ENCODE measurements at places on chromosomes 2 and 18. TPM values are rescaled to one million over a fixed set of nuclear protein-coding genes. Genes with fewer than 3 reads are reported as not detected.
A peak's percentile ranks its signal among the peaks of the same experiment; 100 is the strongest.

DNA sequence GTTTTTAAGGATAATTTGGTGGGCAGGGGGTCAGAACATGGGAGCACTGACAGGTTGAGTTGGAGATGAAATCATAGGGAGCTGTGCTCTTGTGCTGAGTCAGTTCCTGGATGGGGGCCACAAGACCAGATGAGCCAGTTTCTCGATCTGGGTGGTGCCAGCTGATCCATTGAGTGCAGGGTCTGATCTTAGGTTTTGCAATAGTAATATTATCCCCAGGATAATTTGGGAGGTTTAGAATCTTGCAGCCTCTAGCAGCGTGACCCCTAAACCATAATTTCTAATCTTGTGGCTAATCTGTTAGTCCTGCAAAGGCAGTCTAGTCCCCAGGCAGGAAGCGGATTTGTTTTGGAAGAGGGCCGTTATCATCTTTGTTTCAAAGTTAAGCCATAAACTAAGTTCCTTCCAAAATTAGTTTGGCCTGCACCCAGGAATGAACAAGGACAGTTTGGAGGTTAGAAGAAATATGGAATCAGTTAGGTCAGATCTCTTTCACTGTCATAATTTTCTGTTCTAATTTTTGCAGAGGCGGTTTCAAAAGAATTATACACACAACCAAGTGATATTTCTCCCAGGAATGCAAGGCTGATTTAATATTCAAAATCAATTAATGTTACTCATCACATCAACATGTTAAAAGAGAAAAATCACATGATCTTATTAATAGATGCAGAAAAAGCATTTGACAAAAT, 23.0 kb downstream of the DBI start:
- no peak for DNase-seq

DNA sequence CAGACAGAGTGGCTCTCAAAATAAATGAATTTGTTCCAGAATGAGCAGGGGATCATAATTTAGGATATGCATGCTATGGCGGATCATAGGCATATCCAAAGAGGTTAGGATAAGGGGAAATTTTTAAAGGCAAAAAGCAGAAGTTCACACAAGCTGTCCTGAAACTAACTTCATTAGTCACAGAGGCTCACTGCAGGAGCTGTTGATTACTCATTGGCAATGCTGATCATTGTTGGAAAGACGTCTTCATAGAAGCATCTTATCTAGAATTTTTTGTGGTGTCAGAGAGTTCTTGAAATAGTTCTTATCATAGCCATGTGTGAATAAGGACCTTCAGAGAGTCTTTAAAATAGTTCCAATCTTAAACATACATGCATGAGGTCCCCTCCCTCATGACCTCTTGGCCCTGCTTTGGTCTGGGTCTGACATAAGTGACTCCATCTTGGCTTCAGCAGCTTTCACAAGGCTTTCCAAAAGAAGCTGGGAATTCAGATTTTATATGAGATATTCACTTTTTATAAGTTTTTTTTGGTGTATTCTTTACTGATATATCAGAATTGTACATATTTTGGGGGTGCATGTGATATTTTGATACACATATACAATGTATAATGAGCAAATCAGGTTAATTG, 7.5 kb upstream of the CCDC195 start:
- DNase-seq = no peak

DNA sequence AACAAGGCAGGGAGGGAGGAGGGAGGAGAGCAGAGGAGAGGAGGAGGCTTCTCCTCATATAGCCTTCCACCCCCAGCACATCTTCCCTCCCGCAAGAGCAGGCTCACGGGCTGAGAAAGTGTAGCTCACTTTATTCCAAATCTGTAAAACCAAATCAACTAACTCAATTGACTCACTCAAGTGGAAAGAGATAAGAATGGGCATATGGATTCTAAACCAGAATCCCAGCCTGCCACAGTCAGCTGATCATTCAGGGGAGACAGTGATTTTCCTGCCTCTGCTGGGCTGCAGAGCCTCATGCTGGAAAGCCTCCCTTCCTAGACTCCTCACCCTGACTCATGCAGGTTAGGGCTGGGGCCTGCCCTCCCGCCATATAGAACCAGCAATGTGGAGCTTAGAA, 4.2 kb upstream of the TWSG1 start:
- DNase-seq = no peak

GRCh38 chr18:60347526-60348045, 25.0 kb downstream of the MC4R start:
- DNase-seq = no peak

GALNT5 gene
- 5.3 TPM for total RNA-seq

GRCh38 chr2:46684661-46685060, 205.3 kb downstream of the TMEM247 start:
- DNase-seq = no peak

DNA sequence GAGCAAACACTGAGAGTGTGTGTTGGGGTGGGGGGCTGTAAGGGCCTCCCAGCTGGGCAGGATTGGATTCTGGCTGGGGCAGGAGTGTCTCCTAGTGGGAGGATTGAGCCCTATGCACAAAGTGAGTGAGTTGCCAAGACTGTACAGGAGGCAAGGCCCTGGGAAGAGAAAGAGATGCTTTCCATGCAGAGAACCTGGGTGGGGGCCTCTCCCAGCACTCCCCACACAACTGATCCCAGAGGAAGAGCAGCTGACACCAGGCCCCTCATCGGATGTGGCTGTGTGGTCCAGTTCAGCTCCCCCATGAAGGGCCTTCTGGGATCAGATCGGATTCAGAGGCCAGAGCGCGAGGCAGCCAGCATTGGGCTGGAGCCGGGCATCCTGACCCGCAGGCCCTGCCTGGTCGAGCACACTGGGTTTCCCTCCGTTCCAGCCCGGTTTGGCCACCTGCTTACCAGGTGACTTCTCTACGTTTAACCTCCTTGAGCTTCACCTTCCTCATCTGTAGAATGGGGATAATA, 49.4 kb upstream of the FAHD2A start:
- peak; percentile 73 for DNase-seq

- no peak for DNase-seq
Measured at GRCh38 chr2:105575499-105576025, 169.2 kb upstream of the NCK2 start.

RAX gene
- total RNA-seq = not detected

- DNase-seq = no peak
Measured at GRCh38 chr18:58687871-58688308, 16.6 kb downstream of the MALT1 start.

DNA sequence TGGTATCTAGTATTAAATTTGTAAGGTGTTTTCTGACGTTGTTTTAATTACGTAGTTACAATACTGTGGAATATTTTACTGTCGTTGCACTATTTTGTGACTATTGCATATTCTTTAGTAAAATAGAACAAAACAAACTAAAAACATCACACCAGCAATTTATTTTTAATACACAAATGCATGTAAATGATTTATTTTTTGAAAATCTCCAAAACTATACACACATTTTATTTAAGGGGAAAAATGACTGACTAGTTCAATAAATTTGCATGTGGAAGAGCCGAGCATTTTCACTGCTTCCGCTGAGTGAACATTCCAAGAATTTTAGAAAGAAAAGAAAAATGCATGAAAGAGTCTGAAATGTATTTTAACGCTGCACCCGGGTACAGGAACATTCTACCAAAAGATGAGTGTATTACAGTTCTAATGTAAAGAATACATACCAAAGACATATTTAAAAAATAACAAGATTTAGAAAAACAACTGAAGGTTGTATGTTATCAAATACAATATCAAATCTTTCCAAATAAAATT, 257.7 kb downstream of the MEIS1 start:
- no peak for DNase-seq

SP140 gene
- 1.0 TPM for total RNA-seq

UGT1A3 gene
- total RNA-seq = not detected

DNA sequence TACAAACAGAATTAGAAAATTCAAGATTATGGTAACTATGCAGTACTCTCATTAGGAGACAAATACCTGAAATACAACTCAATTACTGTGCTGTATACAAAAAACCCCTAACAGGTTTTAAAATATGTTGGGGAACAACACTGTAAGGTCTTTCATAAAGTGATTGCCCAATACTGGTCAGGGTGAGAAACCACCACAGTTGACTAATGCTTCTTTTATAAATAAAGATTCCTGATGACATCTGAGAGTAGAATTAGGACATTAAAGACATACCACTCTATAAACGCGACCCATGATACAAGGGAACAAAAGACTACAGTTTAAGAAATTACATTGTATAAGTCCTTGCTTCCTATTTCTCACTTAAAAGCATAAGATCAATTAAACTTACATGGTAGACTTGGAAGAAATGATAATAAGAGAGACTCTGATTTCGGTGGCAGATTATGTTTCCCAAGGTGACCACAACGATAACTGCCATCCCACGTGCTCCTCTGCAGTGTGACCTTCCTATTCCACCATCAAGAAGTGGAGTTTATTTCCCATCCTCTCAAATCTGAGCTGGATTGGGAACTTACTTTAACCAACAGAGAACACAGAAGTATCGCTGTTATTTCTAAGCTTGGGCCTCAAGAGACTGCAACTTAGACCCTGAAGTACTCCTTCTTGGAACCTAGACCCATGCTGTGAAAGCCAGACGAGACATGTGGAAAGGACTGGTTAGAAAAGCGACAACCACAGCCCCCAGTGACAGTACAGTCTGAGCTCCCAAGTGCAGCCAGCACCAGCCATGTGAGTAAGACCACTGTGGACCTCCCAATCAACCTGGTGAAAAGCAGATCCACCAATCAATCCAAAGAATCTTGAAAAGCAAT, 52.3 kb downstream of the ZNF521 start:
- DNase-seq = no peak

DNA sequence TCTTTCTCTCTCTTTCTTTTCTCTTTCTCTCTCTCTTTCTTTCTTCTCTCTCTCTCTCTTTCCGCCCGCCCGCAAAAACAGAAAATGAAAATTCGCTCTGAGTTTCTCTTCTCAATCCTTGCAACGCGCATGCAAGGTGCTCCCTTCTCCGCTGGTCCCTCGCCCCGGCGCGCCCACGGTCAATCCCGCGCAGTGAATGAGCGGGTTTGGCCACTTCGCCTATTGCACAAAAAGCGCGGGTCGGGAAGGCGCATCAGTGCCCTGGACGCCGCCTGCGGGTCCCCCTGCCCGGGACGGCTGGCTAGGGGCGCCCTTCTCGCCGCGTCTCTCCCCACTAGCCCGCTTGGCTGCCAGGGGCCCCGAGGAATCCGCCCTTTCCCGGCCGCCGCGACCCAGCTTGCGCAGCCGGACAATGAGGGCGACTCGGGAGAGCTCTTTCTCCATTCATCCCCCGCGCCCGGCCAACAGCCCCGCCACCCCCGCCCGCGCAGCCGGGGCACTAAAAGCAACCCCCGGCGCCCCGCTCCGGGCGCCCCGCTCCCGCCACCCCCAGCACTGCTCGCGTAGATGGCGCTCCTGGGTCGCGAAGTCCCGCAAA, 706 bp downstream of the LAMA1 start:
- DNase-seq = peak; percentile 83

DNA sequence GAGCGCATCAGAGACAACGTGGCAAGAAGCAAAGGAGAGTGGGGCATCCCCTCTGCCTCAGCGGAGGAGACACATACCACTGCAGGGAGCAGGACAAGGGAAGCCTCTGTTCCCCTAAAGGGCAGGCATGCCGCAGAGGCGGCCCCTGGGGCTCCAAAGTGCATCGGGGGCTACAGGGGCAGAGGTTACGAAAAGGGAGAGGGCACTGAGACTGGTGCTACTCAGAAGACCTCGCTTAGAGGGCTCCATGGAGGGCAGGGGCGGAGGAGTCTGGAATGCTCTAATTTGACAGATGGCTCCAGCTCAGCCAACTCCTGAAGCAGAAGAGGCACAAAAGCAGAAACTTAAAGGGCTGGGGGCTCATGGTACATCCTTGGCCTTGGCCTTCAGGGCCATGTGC, 39.8 kb downstream of the FAM178B start:
- no peak for DNase-seq

- DNase-seq = no peak
Measured at GRCh38 chr2:153487448-153487847, 8.9 kb upstream of the RPRM start.

STAT4 gene
- 1.3 TPM for total RNA-seq

DNA sequence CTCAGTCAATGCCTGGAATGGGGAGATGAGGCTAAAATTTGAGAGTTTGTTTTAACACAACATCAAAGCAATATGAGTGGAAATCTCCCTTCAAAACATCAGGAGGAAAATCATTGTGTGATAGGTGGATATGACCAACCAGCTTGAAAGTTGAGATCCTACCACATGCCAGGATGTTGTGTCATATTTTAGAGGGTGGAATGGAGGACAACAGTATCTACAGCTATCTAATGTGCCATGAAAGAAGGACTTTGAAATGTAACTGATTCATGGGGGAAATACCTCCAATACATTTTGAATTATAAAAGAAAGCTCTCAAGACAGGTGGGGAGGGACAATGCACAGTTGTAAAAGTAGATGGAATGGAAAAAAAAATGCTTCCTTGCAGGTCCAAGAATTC, 87.8 kb downstream of the SP100 start:
- DNase-seq = no peak

- no peak for DNase-seq
Measured at GRCh38 chr2:203583701-203584100, 48.6 kb upstream of the RAPH1 start.

LYPD6 gene
- total RNA-seq = 2.1 TPM

GRCh38 chr2:223538920-223539440, 63.2 kb downstream of the SCG2 start:
- no peak for DNase-seq

- DNase-seq = no peak
Measured at GRCh38 chr2:219441451-219442255, 7.0 kb downstream of the SPEG start.

EVA1A gene
- 30.7 TPM for total RNA-seq

LYG2 gene
- not detected for total RNA-seq

DNA sequence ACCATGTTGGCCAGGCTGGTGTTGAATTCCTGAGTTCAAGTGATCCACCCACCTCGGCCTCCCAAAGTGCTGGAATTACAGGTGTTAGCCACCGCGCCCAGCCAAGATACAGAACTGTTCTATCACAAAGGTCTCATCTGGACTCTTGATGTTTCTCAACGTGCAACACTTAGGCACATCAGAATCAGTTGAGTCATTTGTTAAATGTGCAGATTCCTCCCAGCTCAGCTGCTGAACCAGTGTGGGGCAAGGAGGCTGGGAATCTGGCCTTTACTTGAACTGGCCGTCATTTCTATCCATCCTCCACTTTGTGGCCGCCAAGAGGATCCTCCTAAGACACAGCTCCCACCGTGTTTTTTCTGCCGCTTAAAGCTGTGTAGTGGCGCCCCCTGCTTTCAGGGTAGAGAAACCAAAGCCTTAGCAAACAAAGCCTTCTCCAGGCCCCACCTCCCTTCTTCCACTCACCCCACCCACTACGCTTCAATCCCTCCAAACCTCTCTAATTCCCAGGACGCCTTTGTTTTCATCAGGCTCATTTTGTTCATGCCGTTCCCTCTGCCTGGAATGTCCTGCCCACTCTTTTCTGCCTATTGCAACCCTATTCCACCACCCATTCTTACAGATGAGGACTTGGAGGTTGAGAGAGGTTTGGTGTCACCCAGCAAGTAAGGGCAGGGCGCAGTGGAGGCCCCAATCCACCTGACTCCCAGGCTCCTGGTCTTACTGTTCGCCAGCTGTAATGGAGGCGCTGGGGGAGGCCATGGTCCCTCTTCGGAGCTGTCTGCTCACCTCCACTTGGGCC, 776 bp upstream of the SPEG start:
- no peak for DNase-seq

VAMP8 gene
- total RNA-seq = 3.1 TPM

GRCh38 chr2:197286805-197287595, 23.6 kb downstream of the ANKRD44 start:
- DNase-seq = no peak

TSHZ1 gene
- total RNA-seq = 13.3 TPM

- no peak for DNase-seq
Measured at GRCh38 chr2:232203936-232204335, 174.6 kb upstream of the ALPP start.

SPDYA gene
- 1.2 TPM for total RNA-seq

- no peak for DNase-seq
Measured at GRCh38 chr18:73679941-73680712, 467.5 kb downstream of the FBXO15 start.

Measured in osteocyte (in vitro differentiated cells).